C1 segment of cervical spinal cord (tissue), 14 donors: ENCODE measurements at places on chromosomes 13 and 19.

DNA sequence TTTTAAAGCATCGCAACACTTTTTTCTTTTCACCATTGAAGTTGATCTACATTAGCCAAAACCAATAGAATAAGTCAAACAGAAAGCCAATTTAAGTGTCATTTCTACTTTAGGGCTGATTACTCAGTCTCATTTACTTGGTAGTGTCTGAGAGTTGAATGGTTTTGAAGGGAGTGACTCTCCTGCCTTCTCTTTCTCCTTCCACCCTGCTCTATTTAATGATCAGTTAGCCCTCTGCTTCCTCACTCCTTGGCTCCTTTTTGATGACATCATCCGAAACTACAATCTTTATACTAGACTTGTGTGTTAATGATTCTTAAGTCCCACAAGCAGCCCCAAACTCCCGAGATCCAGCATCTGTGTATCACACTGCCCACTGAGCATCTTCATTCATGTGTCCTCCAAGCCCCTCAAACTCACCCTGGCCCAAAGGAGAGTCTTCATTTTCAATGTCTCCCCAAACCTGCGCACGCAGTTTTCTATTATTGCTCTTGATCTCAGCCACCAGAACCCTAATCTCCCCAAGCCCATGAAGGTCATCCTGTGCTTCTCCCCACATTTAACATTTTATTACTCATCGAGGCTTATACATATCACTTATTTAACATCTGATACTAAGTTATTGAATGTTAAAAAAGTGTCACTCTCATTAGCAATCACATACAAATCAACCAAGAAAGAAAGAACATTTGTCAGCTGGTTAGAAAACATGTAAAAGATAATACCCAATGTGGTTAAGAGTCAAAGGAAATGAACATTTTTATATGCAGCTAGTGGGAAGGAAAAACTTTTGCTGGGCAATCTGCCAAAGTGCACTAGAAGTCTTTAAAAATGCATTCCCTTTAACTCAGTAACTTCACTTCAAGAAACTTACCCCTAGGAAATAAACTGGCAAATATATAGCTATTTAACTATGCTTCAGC, 32.2 kb upstream of the ARGLU1 start:
- DNase-seq, result no peak

GRCh38 chr13:98517576-98518310, 59.2 kb downstream of the STK24 start:
- no peak for DNase-seq

- DNase-seq, result no peak
Measured at GRCh38 chr19:28730791-28731512, 482.0 kb downstream of the UQCRFS1 start.

- no peak for DNase-seq
Measured at GRCh38 chr13:26921918-26922317, 161.3 kb upstream of the GPR12 start.

DNA sequence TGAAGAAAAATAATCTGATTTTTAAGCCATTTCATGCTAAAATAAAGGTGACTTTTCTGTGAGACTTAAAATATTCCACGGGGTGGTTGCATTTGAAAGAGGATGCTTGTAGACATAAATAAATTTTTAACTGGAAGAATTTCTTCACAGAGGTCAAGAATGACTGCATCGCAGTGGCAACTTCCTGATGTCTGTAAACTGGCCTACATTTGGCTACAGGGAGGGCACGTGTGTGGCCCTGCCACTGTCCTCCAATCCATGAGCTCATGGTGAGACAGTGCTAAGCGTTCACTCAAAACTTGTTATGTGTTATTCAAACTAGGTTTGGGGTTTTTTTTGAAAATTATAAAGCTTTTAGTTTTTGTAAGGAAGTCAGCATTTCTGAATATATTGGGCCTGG, 1089.3 kb downstream of the EFNB2 start:
- DNase-seq, result no peak

DNA sequence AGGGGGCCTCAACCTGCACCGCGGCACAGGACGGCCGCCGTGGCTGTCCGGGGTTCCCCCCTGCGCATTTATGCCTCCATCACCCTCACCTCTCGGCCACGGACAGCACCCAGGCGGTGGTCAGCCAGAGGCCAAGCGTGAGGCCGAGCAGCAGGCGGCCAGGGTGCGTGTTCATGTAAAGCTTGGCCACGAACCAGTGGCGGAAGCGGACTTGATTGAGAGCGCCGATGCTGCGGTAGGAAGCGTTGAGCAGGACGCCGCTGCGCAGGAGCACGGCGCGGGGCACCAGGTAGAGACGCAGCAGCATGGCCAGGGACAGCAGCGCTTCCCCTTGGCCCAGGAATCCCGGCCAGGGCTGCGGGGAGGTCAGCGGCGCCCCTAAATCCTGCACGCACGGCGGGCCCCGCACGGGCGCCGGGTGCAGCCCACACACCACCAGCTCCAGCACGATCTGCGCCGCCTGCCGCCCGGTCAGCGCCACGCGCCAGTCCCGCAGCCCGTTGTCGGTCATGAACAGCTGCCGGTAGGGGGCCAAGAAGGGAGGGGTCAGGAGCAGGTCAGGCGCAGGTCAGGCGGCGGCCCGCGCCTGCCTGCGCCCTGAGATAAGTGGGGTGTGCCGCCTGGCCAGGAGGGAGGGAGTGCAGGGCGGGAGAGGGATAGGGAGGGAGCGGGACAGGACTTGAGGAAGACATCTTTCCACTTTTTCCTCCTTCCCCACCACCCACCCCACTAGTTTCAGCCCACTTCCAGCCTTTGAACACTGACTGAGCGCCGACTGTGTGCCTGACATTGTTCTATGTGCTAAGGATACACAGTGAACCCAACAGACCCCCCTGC, 6.5 kb downstream of the KCNN4 start:
- DNase-seq, result no peak

- no peak for DNase-seq
Measured at GRCh38 chr19:19347401-19348110, 26.9 kb downstream of the MAU2 start.

GRCh38 chr19:49863935-49864320, 3.4 kb downstream of the PNKP start:
- DNase-seq, result no peak

GRCh38 chr19:41426952-41427646, at the start of gene B3GNT8:
TSS of gene B3GNT8 (minus strand) at chr19:41427374. CDS start at chr19:41426778, 596 bp downstream.
- peak; percentile 48 for DNase-seq

DNA sequence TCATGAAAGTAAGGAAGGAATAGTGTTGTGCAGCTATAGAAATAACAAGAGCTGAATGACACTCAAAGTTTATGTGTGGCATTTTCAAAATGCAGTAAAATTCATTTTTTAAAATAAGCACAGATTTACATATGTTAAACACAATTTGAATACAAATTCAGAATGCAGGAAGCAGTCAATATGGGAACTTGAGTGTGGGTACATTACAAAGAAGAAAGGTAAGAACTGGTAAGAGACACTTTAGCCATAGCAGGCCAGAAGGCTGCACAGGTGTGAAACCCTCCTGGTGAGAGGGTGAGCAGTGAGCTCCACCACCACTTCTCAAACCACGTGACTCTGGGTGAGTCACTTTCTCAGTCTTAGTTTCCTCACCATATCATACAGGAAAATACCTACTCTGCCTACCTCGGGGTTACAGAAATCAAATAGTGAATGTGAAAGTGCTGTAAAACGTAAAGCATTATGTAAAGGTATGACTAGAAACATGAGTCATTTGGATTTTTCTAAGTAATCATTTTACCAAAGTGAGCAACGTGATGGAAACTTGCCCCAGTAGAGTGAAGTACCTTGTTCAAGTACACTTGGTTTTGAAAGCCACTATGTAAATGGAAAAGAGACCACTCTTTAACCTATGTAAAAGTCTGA, 40.5 kb downstream of the USP12 start:
- no peak for DNase-seq

- DNase-seq, result no peak
Measured at GRCh38 chr13:110062077-110062776, 244.7 kb downstream of the COL4A1 start.

GRCh38 chr13:30763786-30764413, 28.6 kb downstream of the ALOX5AP start:
- DNase-seq, result no peak

DNA sequence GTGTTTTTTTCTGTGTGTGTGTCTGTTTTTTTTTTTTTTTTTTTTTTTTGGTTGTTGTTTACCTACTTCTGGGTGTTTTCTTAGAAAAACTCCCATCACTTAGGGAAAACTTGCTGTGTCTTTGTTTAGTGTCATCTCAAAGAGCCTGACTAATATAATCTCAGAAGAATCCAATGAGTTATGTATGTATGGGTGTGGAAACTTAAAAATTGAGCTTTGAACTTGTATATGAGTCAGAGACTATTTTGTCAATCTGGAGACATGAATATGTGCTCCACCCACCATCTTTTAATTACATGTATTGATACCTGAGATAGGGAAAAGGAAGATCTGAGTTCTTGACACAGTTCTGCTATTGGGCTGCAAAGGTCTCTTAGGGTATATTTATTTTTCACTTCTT, 140.7 kb upstream of the SPRY2 start:
- DNase-seq, result no peak

DNA sequence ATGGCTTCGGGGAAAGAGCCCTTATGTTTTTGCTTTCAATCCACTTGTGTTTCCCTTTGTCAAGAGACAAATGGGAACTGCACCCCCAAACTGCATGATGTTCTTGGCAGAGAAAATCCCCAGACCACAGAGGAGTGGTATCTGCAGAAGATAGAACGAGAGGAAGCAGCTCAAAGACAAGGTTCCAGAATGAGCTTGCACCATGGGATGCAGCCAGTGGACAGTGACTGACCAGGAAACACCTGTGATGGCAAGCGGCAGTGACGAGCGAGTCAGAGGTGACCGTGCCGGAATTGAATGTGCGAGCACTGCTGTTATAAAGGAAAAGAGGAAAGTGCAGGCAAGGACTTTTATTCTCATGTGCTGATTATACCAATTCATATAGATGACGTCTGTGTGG, 46.3 kb downstream of the IRS2 start:
- no peak for DNase-seq

DNA sequence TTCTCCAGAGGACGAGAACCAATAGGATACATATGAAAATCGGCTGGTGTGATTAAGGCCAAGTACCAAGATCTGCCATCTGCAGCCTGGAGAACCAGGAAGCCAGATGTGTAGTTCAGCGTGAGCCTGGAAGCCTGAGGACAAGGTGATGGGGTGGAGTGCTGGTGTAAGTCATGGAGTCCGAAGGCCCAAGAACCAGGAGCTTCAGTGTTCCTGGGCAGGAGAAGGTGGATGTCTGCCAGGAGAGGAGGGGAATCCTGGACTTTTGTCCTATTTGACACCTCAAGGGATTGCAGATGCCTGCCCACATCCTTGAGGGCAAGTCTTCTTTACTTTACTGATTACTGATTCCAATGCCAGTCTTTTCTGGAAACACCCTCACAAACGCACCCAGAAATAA, 71.5 kb downstream of the SPATA13 start:
- DNase-seq, result no peak

DNA sequence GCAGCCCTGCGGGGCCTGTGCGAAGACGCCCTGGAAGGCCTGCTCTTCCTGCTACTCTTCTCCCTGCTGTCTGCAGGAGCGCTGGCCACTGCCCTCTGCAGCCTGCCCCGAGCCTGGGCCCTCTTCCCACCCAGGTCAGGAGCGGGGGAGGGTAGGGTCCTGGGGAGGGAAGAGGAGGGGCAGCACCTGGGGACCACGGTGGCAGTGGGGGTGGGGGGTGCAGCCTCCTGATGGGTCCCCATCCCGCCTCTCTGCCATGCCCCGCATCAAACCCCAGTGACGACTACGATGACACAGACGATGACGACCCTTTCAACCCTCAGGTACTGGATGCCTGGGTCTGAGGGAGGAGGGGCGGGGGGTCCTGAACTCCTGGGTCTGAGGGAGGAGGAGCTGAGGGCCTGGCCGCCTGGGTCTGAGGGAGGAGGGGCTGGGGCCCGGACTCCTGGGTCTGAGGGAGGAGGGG, 13.4 kb upstream of the LENG8 start:
- peak; percentile 62 for DNase-seq

- DNase-seq, result peak; percentile 16
Measured at GRCh38 chr19:39078436-39079200, 5.5 kb upstream of the ACP7 start.

DNA sequence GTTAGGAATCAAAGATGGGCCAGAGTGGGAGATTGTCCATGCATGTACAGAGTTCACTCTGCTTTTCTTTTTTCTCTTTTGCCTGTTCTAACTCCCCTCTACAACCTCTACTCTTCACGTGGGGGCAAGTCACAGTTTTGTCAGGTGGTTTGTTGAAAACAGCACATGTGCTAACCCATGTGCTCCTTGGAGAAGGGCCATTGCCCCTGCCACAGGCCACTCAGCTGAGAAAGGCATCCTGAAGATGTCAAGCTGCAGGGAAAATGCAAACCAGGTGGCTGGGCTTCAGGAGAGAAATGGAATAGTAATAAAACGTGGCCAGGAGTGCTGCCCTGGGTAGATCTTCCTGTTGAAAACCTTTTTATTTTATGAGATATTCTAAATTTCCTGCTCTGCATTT, 35.3 kb upstream of the SLC10A2 start:
- DNase-seq, result peak; percentile 28

- no peak for DNase-seq
Measured at GRCh38 chr13:34543836-34544235, 398.2 kb upstream of the NBEA start.

DNA sequence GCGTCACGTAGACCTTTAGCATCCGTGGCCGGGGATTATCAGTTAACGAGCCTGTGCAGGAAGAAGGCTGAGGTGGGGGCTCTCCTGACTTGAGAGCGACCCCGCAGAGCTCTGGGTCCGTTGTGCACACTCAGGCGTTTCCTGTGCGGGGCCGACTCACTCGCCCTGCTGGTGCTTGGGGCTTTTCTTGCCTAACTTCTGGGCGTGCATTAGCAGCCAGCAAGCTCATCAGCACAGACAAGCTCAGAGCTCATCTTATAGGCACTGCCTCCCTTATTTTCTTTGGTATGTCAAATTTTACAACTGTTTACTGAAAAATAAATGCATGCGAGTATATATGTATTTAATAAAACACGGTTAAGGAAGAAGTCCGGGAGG, 23.7 kb downstream of the ADPRHL1 start:
- no peak for DNase-seq

GRCh38 chr13:109204657-109205056, 575.2 kb downstream of the MYO16 start:
- DNase-seq, result no peak

GRCh38 chr19:816500-816857, 5.3 kb downstream of the PLPPR3 start:
- no peak for DNase-seq

- no peak for DNase-seq
Measured at GRCh38 chr19:18717601-18718000, 34.1 kb downstream of the CRTC1 start.

DNA sequence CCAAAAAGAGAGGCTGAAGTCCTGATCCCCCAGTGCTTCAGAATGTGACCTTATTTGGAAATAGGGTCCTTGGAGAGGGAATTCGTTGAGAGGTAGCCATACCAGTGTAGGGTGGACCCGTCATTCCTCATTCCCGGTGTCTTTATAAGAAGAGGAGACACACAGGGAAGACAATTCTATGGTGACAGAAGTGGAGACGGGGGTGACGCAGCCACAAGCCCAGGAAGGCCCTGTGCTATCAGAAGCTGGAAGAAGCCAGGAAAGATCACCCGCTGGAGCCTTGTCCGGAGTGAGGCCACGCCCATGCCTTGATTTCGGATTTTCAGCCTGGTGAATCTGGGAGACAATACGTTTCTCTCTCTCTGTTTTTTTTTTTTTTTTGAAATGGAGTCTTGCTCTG, 2.6 kb upstream of the MYPOP start:
- DNase-seq, result no peak
